ENCODE measurements at places on chromosomes 16 and 17. TPM values are rescaled to one million over a fixed set of nuclear protein-coding genes. Genes with fewer than 3 reads are reported as not detected.
A peak's percentile ranks its signal among the peaks of the same experiment; 100 is the strongest.

The SULT1A3 gene
- 253 TPM for polyA plus RNA-seq

DNA sequence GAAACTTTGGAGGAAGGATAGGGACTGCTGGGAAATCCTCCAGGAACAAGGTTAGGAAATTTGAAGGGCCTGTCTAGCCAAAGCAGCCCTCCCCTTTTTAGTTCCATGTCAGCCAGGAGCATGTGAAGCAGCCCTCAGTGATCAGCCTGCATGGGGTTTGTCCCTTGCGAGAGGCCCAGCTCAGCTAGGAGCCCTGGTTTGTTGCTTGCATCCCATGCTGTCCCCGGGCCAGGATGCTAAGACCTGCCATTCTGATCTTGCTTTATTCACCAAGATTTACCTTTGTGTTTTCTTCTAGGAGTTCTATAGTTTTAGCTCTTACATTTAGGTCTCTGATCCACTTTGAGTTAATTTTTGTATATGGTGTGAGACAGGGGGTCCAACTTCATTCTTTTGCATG is 27.6 kb downstream of the CLUAP1 start:
- H3K36me3 ChIP-seq, result peaks cover 14% of the 10 kb centered on the region
- no peak for DNase-seq
- H3K27ac ChIP-seq, result no peak overlapping the region

DNA sequence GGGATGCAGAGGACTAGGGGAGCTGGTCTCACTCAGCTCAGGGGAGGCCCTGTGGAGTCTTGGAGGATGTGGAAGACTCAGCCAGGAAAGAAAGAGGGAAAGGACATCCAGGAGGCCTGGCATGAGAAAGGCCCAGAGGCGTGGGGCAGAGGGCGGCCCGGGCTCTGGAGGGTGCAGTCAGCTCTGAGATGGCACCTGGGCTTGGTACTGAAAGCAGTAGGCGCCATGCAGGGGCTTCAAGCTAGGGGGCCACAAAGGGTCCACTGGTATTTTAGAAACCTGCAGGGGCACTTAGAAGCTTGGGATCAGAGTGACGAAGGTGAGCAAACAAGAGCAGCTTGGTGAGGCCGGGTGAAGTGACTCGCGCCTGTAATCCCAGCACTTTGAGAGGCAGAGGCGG is 5.6 kb downstream of the FAM171A2 start:
- no peaks in the 10 kb centered on the region for H3K4me1 ChIP-seq
- no peak overlapping the region for H3K27ac ChIP-seq
- H3K4me3 ChIP-seq, result no peak overlapping the region

GRCh38 chr17:17847726-17848125 is 10.9 kb upstream of the SREBF1 start:
- no peak for DNase-seq
- H3K4me3 ChIP-seq, result no peak overlapping the region
- no peaks in the 10 kb centered on the region for H3K27me3 ChIP-seq
- H3K36me3 ChIP-seq, result peaks cover 50% of the 10 kb centered on the region
- H3K27ac ChIP-seq, result no peak overlapping the region
- H3K4me1 ChIP-seq, result peaks cover 6% of the 10 kb centered on the region

The SOX15 gene
- not detected for polyA plus RNA-seq

The CHST5 gene
- polyA plus RNA-seq, result 37.7 TPM

The SP2 gene
- 11.6 TPM for polyA plus RNA-seq

- no peaks in the 10 kb centered on the region for H3K27me3 ChIP-seq
- no peaks in the 10 kb centered on the region for H3K36me3 ChIP-seq
- no peak overlapping the region for H3K27ac ChIP-seq
- DNase-seq, result no peak
These were observed 14.0 kb upstream of the KRT222 start for GRCh38 chr17:40678902-40679522.

- no peaks in the 10 kb centered on the region for H3K27me3 ChIP-seq
- no peaks in the 10 kb centered on the region for H3K4me1 ChIP-seq
- no peak overlapping the region for H3K27ac ChIP-seq
- peaks cover 89% of the 10 kb centered on the region for H3K36me3 ChIP-seq
- no peak overlapping the region for H3K4me3 ChIP-seq
These were observed 23.0 kb downstream of the SUPT6H start for GRCh38 chr17:28684963-28685362.

- no peak overlapping the region for H3K4me3 ChIP-seq
- peaks cover 89% of the 10 kb centered on the region for H3K36me3 ChIP-seq
- no peaks in the 10 kb centered on the region for H3K27me3 ChIP-seq
- peaks cover 42% of the 10 kb centered on the region for H3K4me1 ChIP-seq
- H3K27ac ChIP-seq, result no peak overlapping the region
These were observed 10.1 kb downstream of the HDAC5 start for GRCh38 chr17:44113382-44113781.

- no peaks in the 10 kb centered on the region for H3K4me1 ChIP-seq
- H3K27ac ChIP-seq, result no peak overlapping the region
- no peaks in the 10 kb centered on the region for H3K27me3 ChIP-seq
These were observed 204.1 kb upstream of the CIBAR2 start for GRCh38 chr16:85316321-85316919.

GRCh38 chr17:45361976-45362375 is 45.2 kb upstream of the MAP3K14 start:
- no peak overlapping the region for H3K4me3 ChIP-seq
- H3K27me3 ChIP-seq, result no peaks in the 10 kb centered on the region
- H3K4me1 ChIP-seq, result no peaks in the 10 kb centered on the region
- H3K27ac ChIP-seq, result no peak overlapping the region

The ADAM11 gene
- not detected for polyA plus RNA-seq

The NPIPB9 gene
- 3.6 TPM for polyA plus RNA-seq

GRCh38 chr16:85947230-85948137 is 48.5 kb downstream of the IRF8 start:
- H3K4me1 ChIP-seq, result no peaks in the 10 kb centered on the region
- DNase-seq, result no peak
- H3K36me3 ChIP-seq, result no peaks in the 10 kb centered on the region
- peak overlapping the region; percentile 41 for H3K4me3 ChIP-seq
- H3K27ac ChIP-seq, result peak overlapping the region; percentile 17

DNA sequence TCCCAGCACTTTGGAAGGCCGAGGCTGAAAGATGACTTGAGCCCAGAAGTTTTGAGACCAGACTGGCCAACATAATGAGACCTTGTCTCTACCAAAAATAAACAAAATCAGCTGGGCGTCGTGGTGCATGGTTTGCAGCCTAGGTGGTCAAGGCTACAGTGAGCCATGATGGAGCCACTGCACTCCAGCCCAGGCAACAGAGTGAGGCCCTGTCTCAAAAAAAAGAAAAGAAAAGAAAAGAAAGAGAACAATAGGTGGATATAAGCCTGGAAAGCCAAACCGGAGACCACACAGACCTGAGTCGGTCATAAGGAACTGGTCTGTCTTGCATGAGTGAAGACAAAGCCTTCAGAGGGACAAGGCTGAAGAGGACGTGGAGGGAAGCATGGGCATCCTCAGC is 14.4 kb downstream of the ATP6V0D1 start:
- H3K4me3 ChIP-seq, result no peak overlapping the region
- H3K4me1 ChIP-seq, result peaks cover 6% of the 10 kb centered on the region
- no peaks in the 10 kb centered on the region for H3K27me3 ChIP-seq
- DNase-seq, result no peak
- no peak overlapping the region for H3K27ac ChIP-seq

DNA sequence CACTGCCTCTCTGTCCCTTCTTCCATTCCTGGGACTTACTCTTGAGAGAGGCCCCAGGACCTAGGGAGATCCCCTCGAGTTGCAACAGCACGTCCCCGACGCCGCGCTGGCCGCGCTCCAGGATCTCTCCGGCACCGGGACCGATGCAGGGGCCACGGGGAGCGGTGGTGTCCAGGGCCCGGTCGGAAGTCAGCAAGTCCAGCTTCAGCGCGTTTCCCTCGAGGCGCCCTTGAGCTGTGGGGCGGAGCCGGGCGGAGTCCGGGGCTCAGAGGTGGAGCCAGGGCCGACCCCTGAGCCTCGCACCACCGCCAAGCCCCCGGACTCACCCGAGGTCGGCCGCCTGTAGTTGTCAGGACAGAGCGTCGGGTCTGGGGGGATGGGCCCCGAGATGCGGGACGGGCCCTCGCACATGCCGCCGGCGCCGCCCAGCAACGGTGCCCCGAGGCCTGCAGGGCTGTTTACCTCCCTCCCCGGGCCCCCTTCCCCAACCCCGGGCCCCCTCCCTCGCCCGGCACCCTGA is 458 bp downstream of the ENKD1 start:
- peak overlapping the region; percentile 71 for H3K4me3 ChIP-seq
- H3K36me3 ChIP-seq, result no peaks in the 10 kb centered on the region
- no peak overlapping the region for H3K27ac ChIP-seq
- peaks cover 23% of the 10 kb centered on the region for H3K4me1 ChIP-seq
- DNase-seq, result no peak

GRCh38 chr17:43757171-43757660 is 1.4 kb downstream of the SOST start:
- no peak overlapping the region for H3K27ac ChIP-seq
- H3K27me3 ChIP-seq, result peaks cover 11% of the 10 kb centered on the region
- no peak for DNase-seq
- H3K36me3 ChIP-seq, result no peaks in the 10 kb centered on the region
- H3K4me3 ChIP-seq, result no peak overlapping the region
- H3K4me1 ChIP-seq, result no peaks in the 10 kb centered on the region

- no peak overlapping the region for H3K27ac ChIP-seq
- no peak overlapping the region for H3K4me3 ChIP-seq
- no peaks in the 10 kb centered on the region for H3K36me3 ChIP-seq
- no peaks in the 10 kb centered on the region for H3K4me1 ChIP-seq
- no peaks in the 10 kb centered on the region for H3K27me3 ChIP-seq
- DNase-seq, result no peak
These were observed 406.2 kb downstream of the MAF start for GRCh38 chr16:79194291-79194690.

The CES5A gene
- not detected for polyA plus RNA-seq

GRCh38 chr17:44792276-44792675 is 33.5 kb downstream of the ADAM11 start:
- DNase-seq, result no peak
- H3K4me1 ChIP-seq, result peaks cover 5% of the 10 kb centered on the region
- no peak overlapping the region for H3K4me3 ChIP-seq
- no peak overlapping the region for H3K27ac ChIP-seq
- H3K36me3 ChIP-seq, result no peaks in the 10 kb centered on the region
- H3K27me3 ChIP-seq, result no peaks in the 10 kb centered on the region

The RPH3AL gene
- 18.8 TPM for polyA plus RNA-seq

DNA sequence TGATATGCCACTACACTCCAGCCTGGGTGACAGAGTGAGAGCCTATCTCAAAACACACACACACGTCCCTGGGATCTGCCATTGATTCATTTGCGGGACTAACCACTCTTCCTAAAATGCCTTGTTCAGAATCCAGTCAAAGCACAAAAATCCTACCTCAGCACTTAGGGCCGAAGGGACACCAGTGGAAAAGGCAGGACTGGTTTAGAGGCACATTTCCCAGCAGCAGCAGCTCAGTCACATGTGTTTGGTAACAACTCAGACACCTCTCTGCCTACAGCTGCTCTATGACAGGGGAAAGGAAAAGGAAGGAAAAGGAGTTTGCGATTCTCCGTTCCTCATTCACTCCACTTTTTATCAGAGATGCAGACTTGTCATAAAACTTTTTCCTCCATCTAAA is 12.2 kb downstream of the KNOP1 start:
- H3K36me3 ChIP-seq, result peaks cover 82% of the 10 kb centered on the region
- no peak overlapping the region for H3K27ac ChIP-seq
- DNase-seq, result no peak
- H3K27me3 ChIP-seq, result no peaks in the 10 kb centered on the region

GRCh38 chr17:27954548-27955495 is 61.7 kb upstream of the LYRM9 start:
- H3K4me1 ChIP-seq, result no peaks in the 10 kb centered on the region
- H3K27ac ChIP-seq, result no peak overlapping the region
- H3K27me3 ChIP-seq, result no peaks in the 10 kb centered on the region
- no peak for DNase-seq

GRCh38 chr16:84730406-84731106 is 30.8 kb downstream of the USP10 start:
- peak; percentile 83 for DNase-seq
- peak overlapping the region; percentile 59 for H3K27ac ChIP-seq
- peaks cover 10% of the 10 kb centered on the region for H3K36me3 ChIP-seq
- peaks cover 4% of the 10 kb centered on the region for H3K4me1 ChIP-seq

GRCh38 chr16:30139583-30140481 is 16.8 kb upstream of the MAPK3 start:
- H3K4me3 ChIP-seq, result no peak overlapping the region
- no peaks in the 10 kb centered on the region for H3K36me3 ChIP-seq
- peak; percentile 69 for DNase-seq
- no peaks in the 10 kb centered on the region for H3K27me3 ChIP-seq
- H3K27ac ChIP-seq, result peak overlapping the region; percentile 53

DNA sequence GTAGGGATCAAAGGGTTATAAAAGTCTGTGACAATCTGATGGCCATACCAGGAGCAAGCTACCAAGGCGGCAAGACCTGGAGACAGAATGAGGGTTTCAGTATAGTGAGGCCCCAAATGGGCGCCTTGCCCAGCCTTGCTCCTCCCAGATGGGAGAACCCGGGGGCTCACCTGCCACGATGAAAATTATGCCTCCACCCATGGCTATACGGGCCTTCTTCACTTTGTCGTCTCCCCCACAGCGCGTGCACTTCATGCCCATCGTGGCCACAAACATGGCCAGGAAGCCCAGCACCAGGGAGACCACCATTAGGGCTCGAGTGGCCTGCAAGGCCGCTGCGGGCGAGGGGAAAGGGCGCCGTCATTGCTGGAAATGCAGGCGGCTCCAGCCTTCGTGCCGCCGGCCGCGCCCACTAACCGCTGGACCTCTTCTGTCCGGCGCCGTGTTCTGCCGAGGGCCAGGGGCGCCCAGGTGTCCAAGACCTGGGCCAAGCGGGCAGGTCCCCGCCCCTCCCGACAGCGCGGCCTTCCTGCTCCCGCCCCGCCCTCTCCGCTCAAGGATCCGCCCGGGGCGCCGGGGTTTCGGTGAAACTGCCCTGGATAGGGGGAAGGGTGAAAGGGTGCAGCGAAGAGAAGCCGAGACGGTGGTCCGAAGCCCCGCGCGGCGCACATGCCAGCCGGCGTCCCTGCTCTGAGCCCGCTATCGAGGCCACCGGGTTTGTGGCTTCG is 1.5 kb downstream of the CLDN7 start:
- peaks cover 5% of the 10 kb centered on the region for H3K36me3 ChIP-seq
- peak overlapping the region; percentile 99 for H3K27ac ChIP-seq
- H3K27me3 ChIP-seq, result peaks cover 6% of the 10 kb centered on the region
- H3K4me1 ChIP-seq, result no peaks in the 10 kb centered on the region

GRCh38 chr16:1414532-1415260 is at the start of gene UNKL:
TSS of gene UNKL (minus strand) at chr16:1414704. CDS start at chr16:1414691, 13 bp downstream.
- peak within 1 kb of the TSS; percentile 93 for H3K27ac ChIP-seq
- no peaks in the 10 kb centered on the region for H3K27me3 ChIP-seq
- peak; percentile 55 for DNase-seq
- no peaks in the 10 kb centered on the region for H3K36me3 ChIP-seq
- H3K4me3 ChIP-seq, result peak within 1 kb of the TSS; percentile 99
- no peaks in the 10 kb centered on the region for H3K4me1 ChIP-seq

Measured in small intestine (tissue), 16 donors.